Bone marrow (tissue), 2 donors: ENCODE measurements at places on chromosomes 2 and 18.
A peak's percentile ranks its signal among the peaks of the same experiment; 100 is the strongest.

- DNase-seq = no peak
Measured at GRCh38 chr2:168443818-168444217, 12.3 kb upstream of the CERS6 start.

GRCh38 chr2:48219234-48219554, 310.8 kb upstream of the STON1 start:
- no peak for DNase-seq

GRCh38 chr2:8432706-8433336, 249.0 kb upstream of the ID2 start:
- no peak for DNase-seq

- DNase-seq = no peak
Measured at GRCh38 chr18:8503248-8503647, 106.0 kb upstream of the RAB12 start.

- DNase-seq = no peak
Measured at GRCh38 chr2:52220393-52220792, 1188.5 kb upstream of the NRXN1 start.

DNA sequence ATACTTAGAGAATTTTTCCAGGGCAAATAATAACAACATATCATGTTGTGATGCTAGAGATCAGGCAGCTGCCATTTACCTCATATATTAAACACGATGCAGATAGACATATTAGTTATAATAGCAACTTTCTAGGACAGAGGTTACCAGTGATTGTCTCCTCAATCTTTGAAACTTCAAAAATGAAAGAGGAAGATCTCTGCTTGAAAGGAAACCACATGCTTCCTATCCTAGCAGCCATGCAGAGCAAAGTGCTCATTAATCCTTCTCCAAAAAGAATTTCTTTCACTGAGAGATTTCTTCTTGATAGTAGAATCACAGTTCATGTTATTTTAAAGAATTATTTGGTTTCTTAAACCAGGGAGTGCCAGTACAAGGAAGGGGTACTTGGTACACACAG, 317.2 kb downstream of the CPS1 start:
- DNase-seq = no peak

DNA sequence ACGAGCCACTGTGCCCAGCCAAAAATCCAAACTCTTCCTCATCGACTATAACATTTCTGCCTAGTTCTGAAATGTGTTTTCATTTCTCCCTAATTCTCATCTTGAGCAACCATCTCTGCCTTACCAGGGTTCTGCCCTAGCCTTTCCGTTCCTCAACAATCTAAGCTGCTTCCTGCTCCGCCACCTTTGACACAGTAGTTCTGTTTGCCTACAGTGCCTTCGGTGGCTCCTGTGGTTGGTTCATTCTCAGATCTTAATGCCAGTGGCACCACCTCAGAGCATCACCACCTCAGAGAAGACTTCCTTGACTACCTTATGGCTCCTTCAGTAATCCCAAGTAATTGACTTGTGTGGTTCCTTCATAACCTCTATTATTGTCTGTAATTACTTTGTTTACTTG, 3.8 kb downstream of the SOCS6 start:
- no peak for DNase-seq

GRCh38 chr2:40093021-40093675, 314.1 kb upstream of the THUMPD2 start:
- no peak for DNase-seq

- DNase-seq = no peak
Measured at GRCh38 chr2:86372133-86372532, 34.7 kb upstream of the REEP1 start.

GRCh38 chr2:109439390-109439786, 174.4 kb downstream of the SEPTIN10 start:
- DNase-seq = no peak

DNA sequence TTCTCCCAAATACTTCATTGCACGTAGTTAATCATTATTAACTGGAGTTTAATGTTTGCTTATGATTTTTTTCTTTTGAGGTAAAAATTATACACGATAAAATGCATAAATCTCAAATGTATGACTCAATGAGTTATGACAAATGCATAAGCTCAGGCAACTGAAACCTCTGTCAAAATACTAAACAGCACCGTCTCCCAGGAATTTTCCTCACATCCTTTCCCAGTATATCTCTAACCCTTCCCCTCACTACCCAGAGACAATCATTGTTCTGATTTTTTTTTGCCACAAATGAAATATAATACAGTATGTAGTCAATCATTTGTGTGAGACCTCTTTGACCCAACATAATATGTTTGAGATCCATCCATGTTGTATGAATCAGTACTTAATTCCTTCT, 606.5 kb downstream of the CPS1 start:
- no peak for DNase-seq

DNA sequence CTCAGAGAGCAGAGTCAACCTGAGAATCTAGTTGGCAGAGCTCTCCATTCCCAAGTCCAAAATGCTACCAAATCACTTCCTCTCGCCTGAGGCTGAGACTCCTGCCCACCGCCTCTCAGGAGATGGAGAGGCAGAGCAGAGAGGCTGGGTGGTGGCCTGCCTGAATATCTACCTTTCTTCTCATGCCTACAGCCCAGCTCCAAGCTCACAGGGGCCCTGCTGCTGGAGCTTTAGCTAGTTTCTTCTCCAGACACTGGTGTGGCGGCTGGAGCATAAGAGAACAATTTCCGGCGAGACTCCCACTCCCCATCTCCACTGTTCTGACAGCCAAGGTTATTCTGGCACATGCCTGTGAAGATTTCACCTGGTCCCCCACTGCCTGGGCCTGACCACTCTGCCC, 8.1 kb upstream of the CYP26B1 start:
- no peak for DNase-seq

GRCh38 chr2:108926561-108927380, 62.2 kb downstream of the EDAR start:
- DNase-seq = no peak

DNA sequence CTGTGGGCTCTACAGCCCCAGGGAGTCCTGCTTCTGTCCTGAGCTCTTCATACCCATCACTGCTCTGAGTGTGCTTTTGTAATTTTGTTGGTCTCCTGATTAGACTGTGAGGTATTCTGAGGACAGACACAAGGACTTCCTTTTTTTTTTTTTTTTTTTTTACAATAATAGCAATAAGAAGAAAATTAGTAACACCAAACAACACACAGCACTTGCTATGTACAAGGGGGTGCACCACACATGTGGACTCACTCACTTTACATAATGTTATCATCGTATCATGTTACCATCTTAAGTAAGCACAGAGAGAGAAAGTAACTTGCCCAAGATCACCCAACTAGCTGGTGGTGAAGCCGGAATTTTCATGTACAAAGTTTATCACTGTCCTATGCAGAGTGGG, 34.6 kb downstream of the MBP start:
- no peak for DNase-seq

DNA sequence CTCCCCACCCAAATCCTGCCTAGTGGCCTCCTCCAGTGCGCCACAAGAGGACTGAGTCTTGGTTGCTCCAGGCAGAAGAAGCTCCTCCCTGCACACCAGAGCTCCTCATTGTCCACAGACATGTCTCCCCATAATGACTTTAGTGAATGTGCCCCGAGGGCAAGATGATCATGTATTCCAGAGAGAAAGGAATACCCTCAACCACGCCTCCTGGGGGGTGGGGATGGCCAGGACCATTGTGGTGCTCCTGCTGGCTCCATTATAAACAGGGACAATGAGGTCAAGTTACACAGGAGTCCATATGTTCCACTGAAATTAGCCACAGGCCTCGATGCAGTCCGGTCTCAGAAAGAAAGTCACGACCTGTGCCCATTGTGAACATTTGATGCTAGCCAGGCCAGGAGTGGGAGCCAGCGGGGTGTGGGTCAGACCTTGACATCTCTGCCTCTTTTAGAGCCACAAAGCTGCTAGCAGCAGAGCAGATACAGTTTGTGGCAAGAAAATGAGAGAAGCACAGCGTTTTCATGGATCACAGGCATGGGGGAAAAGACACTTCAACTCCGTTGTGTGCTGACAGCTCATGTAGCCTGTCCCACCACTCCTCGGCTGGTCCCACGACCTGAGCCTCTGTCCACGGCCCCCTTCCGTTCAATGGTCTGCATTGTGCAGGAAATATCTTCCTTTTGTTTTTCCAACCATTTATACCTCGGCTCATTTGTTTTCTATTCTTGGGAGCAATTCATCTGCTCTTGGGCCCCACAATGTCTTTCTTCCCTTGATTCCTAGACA, 70.7 kb upstream of the FZD7 start:
- no peak for DNase-seq

DNA sequence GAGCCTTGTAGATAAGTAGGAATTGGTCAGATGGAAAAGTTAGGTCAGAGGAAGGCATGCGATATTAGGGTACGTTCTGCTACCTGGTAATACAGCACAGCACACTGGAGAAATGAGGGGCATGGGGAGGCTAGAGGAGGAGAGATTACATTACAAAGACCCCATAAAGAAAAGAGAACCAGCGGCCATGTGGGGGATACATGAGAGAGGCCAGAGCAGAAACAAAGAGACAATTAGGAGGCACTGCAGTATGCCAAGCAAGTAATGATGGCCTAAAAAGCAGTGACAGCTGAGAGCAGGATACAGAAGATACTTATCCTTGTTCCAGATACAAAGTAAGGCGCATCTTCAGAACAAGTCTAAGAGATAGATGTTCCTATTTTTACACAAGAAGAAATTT, 40.0 kb downstream of the TXNL1 start:
- no peak for DNase-seq

GRCh38 chr2:180473456-180473855, 466.4 kb upstream of the CWC22 start:
- DNase-seq = no peak

GRCh38 chr18:68893354-68893753, 95.5 kb downstream of the CCDC102B start:
- DNase-seq = no peak

- no peak for DNase-seq
Measured at GRCh38 chr18:79367480-79367879, 28.2 kb upstream of the NFATC1 start.

- no peak for DNase-seq
Measured at GRCh38 chr2:80706951-80707350, 402.4 kb upstream of the LRRTM1 start.

- DNase-seq = peak; percentile 78
Measured at GRCh38 chr2:55049043-55049820, 1.0 kb downstream of the RTN4 start.

- DNase-seq = no peak
Measured at GRCh38 chr2:30425326-30425725, 21.7 kb upstream of the LCLAT1 start.

- DNase-seq = no peak
Measured at GRCh38 chr2:105626212-105626965, 118.3 kb upstream of the NCK2 start.

GRCh38 chr2:239753401-239753837, 271.7 kb downstream of the NDUFA10 start:
- DNase-seq = no peak

GRCh38 chr2:173881886-173882285, 83.3 kb downstream of the SP3 start:
- DNase-seq = no peak

GRCh38 chr2:583666-584065, 93.5 kb downstream of the TMEM18 start:
- no peak for DNase-seq

DNA sequence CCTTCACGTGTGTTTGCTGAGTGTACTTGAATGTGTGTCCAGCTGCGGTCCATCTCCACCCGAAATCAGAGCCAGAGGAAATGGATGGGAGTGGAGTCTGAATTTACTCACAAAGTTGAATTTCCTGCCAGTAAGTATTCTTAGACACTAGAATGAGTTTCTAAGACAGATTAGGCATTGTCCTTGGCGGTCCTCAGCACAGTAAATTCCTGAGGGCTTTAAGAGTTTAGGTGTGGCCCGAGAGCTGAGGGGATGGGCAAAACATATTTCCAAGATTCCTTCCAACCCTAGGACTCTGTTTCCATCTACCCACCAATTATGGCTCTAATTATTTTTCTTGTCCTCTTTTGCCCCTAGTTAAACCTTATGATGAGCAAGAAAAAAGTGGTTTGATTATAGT, 90.3 kb upstream of the PHLPP1 start:
- no peak for DNase-seq

- DNase-seq = no peak
Measured at GRCh38 chr18:34985963-34986362, 55.2 kb upstream of the MAPRE2 start.

DNA sequence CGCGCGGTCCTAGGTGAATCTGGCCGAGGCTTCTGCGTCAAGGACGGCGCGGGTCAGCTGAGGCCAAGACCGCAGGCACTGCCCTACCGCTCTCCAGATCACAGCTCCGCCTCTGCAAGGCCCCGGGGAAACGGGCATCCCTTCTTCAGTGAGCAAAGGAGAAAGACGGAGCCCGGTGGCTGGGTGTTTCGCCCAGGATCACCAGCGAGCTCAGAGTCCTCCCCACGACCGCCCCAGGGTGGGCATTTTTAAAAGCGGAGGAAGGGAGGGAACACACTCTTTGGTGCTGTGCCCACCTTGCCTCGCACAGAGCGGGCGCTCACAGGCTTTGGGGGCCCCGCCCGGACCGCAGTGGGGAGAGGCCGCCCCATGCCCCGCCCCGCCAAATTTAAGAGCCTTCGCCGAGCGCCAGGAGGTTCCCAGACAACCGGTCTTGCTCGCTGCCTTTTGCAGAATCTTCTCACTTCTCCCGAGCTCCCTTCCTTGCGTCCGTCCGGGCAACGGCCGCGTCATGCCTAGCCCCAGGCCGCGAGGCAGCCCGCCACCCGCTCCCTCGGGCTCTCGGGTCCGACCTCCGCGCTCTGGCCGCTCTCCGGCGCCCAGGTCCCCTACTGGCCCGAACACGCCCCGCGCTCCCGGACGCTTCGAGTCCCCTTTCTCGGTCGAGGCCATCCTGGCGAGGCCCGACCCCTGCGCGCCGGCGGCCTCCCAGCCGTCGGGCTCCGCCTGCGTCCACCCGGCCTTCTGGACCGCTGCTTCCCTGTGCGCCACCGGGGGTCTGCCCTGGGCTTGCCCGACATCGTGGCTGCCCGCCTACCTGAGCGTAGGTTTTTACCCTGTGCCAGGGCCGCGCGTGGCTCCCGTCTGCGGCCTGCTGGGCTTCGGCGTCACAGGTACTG, at the start of gene NOTO:
TSS of gene NOTO (plus strand) at position 419 of the 899 bp plus-strand sequence. CDS start at position 512, 93 bp downstream.
- DNase-seq = no peak

DNA sequence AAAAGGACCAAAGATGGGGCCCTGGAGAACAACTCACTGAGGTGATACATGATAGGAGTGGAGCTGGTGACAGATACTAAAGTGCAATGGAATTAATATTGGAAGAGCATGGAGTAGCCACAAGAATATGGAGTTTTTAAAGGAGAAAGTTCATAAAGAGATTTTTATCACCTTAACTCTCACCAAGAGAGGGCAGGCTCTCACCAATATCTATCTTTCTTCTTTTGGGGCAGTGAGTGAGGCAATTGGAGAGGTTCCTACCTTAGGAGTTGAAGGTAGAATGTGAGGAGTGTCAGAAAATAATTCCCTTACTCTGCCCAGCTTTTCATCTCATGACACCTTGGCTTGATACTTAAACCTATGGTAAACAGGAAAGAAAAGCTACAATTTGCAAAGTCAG, 233.7 kb upstream of the CWC22 start:
- DNase-seq = no peak
